RPMI8226 (cell line): ENCODE measurements at places on chromosomes 2 and 18.
A peak's percentile ranks its signal among the peaks of the same experiment; 100 is the strongest.

DNA sequence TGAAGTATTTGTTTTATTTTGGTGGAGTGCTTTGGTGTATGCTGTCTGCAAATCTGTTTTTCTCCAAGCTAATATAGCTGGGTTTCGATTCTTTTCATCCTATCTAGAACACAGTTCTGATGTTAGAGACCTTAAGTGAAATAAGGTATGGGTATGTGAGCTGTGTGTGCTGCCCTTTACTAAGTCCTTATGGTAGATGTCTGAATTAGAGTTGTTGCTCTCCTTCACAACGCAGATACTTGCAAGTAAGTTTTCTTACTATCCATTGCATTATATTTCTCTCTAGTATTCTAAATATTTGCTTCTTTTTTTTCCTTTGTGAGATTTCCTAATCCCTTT lies 38.6 kb downstream of the AGFG1 start:
- no peak for DNase-seq

DNA sequence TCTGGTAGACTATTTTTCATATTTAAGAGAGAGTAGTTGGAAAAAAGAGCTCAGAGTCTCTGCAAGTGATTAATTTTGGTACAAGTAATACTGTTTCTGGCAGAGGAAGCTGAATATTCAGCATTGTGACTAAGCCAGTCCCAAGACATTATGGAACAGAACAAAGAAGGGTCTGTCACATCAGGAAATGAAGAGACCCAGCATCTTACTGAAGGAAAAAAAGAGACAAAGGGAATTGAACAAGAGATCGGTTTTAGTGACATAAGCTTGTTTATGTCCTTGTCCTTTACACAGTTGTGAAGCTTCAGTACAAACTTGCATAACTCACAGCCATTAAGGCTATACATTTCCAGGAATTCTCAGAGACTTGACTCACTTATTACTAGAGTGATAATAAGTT lies 568.5 kb upstream of the SLC8A1 start:
- no peak for DNase-seq

- DNase-seq = no peak
Measured at GRCh38 chr2:58875436-58875835, 634.3 kb upstream of the FANCL start.

DNA sequence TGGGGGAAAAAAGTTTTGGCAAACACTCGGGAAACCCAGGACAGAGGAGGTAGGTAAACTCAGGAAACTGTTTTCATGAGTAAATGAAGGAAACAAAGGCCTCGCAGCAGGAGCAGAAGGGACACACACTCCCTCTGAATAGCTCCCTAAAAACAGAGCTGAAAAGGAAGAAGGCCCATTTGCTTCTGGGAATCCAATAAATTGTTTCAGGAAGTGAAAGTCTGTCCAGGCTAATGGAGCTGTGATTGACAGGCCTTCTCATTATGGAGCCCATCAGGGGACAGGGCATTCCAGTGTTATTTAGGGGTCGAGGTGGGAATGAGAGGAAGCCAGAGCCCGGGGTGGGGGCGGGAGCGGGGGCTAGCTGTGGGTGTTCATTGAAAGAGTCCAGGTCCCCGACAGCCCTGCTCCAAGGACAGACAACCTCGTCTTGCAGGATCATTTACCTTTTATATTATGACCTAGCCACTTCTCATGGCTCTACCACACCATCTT lies 81.2 kb downstream of the GBX2 start:
- DNase-seq = no peak

- no peak for DNase-seq
Measured at GRCh38 chr2:46331109-46331766, 34.0 kb downstream of the EPAS1 start.

DNA sequence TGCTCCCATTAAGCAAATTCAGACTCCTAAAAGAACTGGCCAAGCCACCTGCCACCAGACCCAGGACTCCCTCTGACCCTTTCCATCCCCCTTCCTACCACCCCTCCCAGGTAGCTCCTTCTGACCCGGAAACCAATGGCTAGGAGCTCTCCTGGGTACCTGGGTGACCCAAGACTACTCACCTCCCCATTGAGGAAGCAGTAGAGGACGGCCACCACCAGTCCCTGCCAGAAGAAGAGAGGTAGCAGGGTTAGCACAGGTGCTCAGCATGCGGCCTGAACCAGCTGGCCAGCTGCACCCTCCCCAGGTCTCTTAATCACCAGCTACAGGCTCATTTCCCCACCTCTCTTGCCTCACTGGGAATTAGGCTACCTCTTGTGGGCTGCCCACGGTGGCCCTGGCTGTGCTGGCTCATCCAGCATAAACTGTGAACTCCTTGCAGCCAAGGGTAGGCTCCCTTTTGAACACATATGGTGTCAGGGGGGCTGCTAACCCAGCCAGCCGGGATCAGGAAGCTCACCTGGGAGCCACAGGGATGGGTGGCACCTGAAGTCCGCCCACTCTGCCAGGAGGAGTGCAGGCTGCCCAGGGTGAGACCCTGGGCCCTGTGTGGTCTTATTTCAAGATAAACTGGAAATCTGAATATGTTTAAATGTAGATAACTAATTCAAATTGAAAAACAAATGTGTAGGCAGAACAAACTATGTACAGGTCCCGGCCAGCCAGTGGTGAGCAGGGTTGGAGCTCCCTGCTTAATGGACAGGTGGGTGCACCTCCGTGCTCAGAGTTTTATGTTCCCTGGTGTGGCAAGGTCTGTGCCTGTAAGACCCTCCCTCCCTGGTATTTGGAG lies 9.9 kb downstream of the TMEM37 start:
- no peak for DNase-seq

- DNase-seq = no peak
Measured at GRCh38 chr2:152418688-152419087, 83.7 kb downstream of the FMNL2 start.

DNA sequence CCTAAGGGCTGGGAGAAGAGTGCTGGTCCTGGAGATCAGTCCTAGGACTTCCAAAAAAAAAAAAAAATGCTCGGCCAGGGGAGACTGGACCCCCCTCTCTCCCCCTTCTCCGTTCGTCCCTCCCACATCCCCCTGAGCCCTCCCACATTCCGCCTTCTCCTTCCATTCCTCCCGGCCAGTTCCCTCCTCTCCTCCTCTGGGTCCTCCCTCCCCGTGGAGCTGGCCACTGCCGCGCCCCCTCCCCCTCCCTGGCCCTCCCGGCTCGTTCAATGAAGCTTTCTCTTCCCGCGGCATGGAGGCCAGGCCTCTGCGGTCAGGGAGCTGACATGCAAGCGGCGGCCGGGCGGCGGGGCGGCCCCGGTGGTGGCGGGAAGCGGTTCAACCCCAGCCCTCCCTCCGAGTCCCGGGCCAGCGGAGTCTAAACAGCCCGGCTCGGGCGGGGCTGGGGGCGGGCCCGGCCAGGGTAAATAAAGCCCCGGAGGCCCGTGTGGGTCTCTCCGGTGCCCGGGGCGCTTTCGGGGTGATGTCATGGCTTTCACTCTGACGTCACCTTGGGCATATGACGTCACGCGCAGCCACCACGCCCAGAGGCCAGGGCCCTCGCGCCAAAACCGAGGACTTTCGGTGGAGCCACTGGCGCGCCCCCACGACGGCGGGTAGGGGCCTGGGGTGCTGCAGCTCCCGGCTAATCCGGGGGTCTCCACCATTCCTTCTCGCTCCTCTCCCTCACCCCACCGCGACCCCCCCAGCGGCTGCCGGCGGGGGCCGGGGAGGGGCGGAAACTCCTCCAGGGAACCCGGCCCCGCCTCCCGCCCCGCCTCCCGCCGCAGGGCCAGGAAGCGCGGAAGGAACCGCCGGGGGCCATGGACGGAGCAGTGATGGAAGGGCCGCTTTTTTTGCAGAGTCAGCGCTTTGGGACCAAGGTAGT lies at the start of the genes DOK1 and LOXL3:
Gene DOK1, plus strand, starts transcription at position 829 of the 928 bp plus-strand sequence. Its CDS starts 35 bp downstream, at position 864.
Gene LOXL3, minus strand, starts transcription at position 51 of the 928 bp plus-strand sequence. CDS start 1,308 bp downstream, outside the sequence.
- DNase-seq = peak; percentile 89

DNA sequence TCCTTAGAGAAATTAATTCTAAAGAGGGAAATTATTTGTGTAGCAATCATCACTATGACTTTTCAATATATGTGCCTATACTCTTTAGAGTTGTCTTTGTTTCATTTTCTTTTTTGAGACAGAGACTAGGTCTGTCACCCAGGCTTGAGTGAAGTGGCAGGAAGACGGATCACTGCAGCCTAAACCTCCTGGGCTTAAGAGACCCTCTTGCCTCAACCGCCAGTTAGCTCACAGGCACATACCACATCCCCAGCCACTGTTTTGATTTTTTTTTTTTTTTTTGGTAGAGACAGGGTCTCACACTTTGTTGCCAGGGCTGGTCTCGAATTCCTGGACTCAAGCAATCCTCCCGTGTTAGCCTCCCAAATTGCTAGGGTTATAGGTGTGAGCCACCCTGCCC lies 12.4 kb downstream of the YWHAQ start:
- no peak for DNase-seq
